AG08395 (cell line): ENCODE measurements at places on chromosomes 4 and X.
A peak's percentile ranks its signal among the peaks of the same experiment; 100 is the strongest.

GRCh38 chr4:120994521-120994920, 72.0 kb upstream of the PRDM5 start:
- no peak for DNase-seq

- DNase-seq, result no peak
These were observed 183.0 kb downstream of the PACRGL start for GRCh38 chr4:20883231-20883630.

- no peak for DNase-seq
These were observed 285.3 kb upstream of the RASGEF1B start for GRCh38 chr4:81756973-81757372.

- no peak for DNase-seq
These were observed 180.4 kb downstream of the CPEB2 start for GRCh38 chr4:15182600-15183220.

GRCh38 chr4:177235026-177235425, 74.6 kb upstream of the NEIL3 start:
- DNase-seq, result peak; percentile 14

DNA sequence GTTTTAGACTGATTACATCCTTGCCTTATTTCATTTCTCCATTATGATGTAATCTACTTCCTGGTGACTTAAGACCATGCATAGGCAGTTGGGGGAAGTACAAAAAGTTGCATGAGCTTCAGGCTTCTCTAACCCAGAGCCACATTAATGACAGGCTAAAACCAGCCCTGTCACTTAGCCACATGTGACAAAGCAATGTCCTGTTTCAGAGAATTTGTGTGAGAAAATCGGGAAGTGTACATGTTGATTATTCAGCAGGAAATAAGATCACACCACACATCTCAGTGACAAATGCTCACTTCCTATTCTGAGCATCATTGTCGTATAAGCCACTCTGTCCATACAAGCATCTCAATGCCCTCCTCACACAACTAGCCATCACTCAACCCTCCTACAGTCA, 98.5 kb upstream of the MAGEB16 start:
- DNase-seq, result no peak

- no peak for DNase-seq
These were observed 9.0 kb downstream of the RNF150 start for GRCh38 chr4:141124224-141124623.

GRCh38 chr4:51943221-51943620, 76.9 kb downstream of the LRRC66 start:
- DNase-seq, result peak; percentile 50

- DNase-seq, result no peak
These were observed 5.5 kb downstream of the INPP4B start for GRCh38 chr4:142840516-142841123.

DNA sequence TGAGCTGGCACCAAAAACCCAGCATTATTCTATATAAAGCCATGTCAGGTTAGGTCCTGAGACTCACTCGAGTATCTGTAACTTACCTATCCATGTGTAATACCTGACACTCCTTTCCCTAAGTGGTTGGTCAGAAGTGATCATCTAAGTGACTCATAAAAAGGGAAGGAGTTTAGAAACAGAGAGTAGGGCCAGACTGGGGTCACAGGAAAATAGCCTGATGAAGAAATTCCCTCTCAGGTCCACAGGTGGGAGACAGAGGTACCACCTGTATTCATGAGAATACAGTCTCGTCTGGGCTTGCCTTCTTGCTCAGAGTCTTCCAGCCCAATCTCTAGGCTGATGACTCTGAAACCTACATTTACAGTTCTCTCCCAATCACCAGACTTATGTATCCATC, 161.8 kb upstream of the MAP3K15 start:
- no peak for DNase-seq

DNA sequence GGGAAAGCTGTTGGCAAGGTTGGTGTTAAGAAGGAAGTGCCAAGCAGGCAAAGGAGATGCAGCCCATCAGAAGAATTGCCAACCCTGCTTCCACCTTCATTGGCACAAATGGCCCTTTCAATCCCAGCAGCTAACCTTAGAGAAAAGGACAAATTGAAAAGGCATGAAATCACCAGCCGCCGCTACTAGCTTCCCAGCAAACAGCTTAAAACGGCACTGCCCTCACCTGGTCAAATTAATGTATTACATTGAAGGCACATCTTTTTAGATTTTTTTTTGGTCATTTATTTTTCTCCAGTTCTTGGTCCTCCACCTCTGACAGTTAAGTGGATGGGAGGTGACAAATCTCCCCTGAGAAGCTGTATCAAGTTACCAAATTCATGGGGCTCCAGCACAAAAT, 51.0 kb upstream of the NHSL2 start:
- peak; percentile 36 for DNase-seq

DNA sequence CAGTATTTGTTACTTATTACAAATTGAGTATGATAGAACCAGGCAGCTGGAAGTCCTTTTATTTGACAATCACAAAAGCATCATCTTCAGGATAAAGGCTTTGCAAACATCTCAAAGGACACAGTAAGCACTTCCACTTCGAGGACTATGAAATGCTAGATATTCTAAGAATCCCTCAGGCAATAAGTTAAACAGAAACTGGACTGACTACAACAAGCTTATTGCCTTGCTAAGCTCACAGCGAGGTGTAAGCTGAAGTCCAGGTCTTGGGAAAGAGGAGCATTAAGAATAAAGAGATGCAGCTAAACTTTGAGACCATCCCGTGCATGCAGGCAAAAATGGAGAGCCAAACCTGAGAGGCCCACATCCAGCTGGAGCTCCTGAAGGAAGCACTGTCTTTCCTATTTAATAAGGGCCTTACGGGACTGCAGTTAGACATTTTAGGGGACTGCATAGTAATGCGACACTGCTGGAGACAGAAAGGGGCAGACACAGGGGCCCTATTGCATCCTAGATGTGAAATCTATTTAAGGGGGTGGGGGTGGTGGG, 38.7 kb downstream of the DCHS2 start:
- DNase-seq, result no peak

- no peak for DNase-seq
These were observed at the start of gene LEF1 for GRCh38 chr4:108168671-108169523. TSS of gene LEF1 (minus strand) at chr4:108168932. CDS start at chr4:108167767, 1,165 bp downstream.
